Smooth muscle cell of the coronary artery (primary cell): ENCODE measurements at places on chromosomes 16 and 17. TPM values are rescaled to one million over a fixed set of nuclear protein-coding genes. Genes with fewer than 3 reads are reported as not detected.

The TEX14 gene
- total RNA-seq, result 0.08 TPM in 1 of 2 replicates, not detected in the other

The RASL10B gene
- total RNA-seq, result 0.98 and 1.6 TPM in 2 replicates

The KRT12 gene
- total RNA-seq, result under 0.01 TPM in 1 of 2 replicates, not detected in the other

The KCNJ12 gene
- under 0.01 and 24.8 TPM in 2 replicates for total RNA-seq

The GRB2 gene
- total RNA-seq, result 30.5 and 66.1 TPM in 2 replicates

The HSF4 gene
- total RNA-seq, result 2.9 and 31.7 TPM in 2 replicates

The PNPO gene
- total RNA-seq, result 20.4 and 34.2 TPM in 2 replicates
